Activated T-cell treated with anti-CD3 and anti-CD28 coated beads, Interleukin-2, amount 50 U/mL, for 72 hours (primary cell): ENCODE measurements at places on chromosomes 2 and 18. TPM values are rescaled to one million over a fixed set of nuclear protein-coding genes. Genes with fewer than 3 reads are reported as not detected.

Gene ZSWIM2
- total RNA-seq: not detected

Gene POTEC
- not detected for total RNA-seq

Gene C2orf66
- 0.60 TPM for total RNA-seq

Gene CCDC102B
- 4.3 TPM for total RNA-seq

Gene DRC1
- total RNA-seq: not detected

Gene CNTNAP5
- not detected for total RNA-seq

Gene DPYSL5
- total RNA-seq: not detected

Gene DSC2
- total RNA-seq: not detected

Gene FTCDNL1
- 1.3 TPM for total RNA-seq

Gene FRZB
- total RNA-seq: not detected

Gene PDCD1
- 23.0 TPM for total RNA-seq

Gene SLC4A3
- not detected for total RNA-seq

Gene HRH4
- 0.10 TPM for total RNA-seq

Gene PLCD4
- 0.35 TPM for total RNA-seq

Gene MEP1B
- not detected for total RNA-seq

Gene SCTR
- not detected for total RNA-seq

DNA sequence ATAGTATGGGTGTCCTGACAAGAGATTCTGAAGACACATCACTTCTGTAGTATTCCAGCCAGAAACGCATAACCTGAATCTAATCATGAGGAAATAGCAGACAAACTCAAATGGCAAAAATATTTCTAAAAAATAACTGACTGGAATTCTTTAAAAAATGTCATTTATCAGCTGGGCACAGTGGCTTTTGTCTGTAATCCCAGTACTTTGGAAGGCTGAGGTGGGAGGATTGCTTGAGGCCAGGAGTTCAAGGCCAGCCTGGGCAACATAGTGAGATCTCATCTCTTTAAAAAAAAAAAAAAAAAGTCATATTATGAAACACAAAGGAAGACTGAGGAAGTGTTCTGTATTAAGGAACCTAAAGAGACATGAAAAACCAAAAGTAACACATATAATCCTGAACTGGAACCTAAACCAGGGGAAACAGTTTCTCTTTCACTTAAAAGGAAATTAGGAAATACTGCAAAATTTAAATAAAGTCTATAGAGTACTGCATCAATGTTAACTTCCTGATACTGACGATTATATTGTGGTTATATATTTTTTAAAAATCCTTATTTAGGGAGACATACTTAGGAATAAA, 29.9 kb downstream of the SESTD1 start:
- peaks cover 13% of the 10 kb centered on the region for H3K4me1 ChIP-seq
- no peaks in the 10 kb centered on the region for H3K27me3 ChIP-seq
- no peak overlapping the region for H3K4me3 ChIP-seq
- H3K27ac ChIP-seq: no peak overlapping the region
- H3K36me3 ChIP-seq: no peaks in the 10 kb centered on the region

DNA sequence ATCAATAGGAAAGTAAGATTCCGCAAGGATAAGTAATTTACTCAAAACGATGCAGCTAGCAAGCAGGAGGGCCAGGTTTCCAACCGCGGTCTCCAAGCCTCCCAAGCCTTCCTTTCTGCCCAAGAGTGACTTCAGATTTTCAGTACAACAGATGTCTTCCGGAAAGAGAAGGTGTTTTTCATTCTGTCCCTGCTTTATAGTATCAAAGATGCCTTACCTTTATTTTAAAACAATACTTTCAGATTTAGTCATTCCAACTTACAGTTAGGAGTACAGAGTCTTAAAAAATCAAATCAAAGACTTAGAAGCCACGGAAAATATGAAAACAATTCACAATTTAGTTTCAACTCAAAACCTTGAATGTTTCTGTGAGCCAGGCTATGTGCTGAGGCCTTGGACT, 43.6 kb downstream of the CYB5A start:
- H3K36me3 ChIP-seq: no peaks in the 10 kb centered on the region
- H3K4me1 ChIP-seq: peaks cover 15% of the 10 kb centered on the region
- H3K27ac ChIP-seq: peak overlapping the region; percentile 9
- no peaks in the 10 kb centered on the region for H3K27me3 ChIP-seq
- peak overlapping the region; percentile 35 for H3K4me3 ChIP-seq
- DNase-seq: no peak

DNA sequence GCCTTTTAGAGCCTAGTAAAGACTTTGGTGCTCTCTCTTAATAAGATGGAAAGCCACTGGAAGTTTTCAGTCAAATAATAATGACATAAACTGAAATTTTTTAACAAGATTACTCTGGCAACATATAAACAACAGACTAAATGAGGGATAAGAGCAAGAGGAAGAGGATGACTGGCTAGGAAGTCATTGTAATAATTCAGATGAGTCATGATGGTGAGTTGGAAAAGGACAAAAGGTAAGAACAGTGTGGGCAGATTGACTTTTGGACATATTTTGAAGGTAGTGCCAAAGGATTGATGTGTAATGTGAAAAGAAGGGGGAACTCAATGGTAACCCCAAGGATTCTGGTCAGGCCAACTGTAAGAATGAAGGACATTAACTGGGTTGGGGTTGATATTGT, 310.3 kb downstream of the NOL4 start:
- H3K36me3 ChIP-seq: peaks cover 1% of the 10 kb centered on the region
- H3K4me1 ChIP-seq: no peaks in the 10 kb centered on the region
- no peak overlapping the region for H3K4me3 ChIP-seq
- H3K27ac ChIP-seq: no peak overlapping the region

- H3K27ac ChIP-seq: no peak overlapping the region
- no peaks in the 10 kb centered on the region for H3K4me1 ChIP-seq
- no peaks in the 10 kb centered on the region for H3K36me3 ChIP-seq
These were observed 106.3 kb downstream of the GPR39 start for GRCh38 chr2:132522901-132523300.

DNA sequence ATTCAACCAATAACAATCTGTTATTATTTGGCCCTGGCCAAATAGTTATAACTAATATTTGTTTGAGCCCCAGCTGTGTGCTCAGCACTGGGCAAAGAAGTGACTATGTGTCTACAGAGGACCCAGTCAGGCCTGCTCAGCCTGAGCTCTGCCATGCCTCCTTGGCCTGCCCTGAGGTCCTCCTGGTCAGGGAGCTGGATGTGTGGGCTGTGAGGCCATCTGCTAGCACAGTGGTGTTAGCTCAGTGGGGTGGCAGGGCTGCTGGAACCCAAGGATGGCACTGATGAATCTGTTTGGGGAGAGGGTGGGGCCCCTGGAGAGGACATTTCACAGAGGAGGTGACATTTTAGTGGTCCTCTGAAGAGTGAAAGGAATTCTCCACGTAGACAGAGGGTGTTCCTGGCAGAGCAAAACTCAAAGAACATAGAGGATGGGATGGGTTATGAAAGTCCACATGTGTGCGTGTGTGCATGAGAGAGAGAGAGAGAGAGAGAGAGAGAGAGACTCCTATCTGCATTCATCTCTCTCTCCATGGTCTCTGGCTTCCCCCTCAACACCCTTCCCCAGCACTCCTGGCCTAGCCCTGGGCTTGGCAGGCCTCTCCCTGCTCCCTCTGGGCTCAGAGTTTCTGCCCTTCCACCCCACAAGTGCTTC, 21.2 kb upstream of the ATOH8 start:
- no peak overlapping the region for H3K4me3 ChIP-seq
- peaks cover 9% of the 10 kb centered on the region for H3K27me3 ChIP-seq
- DNase-seq: no peak

DNA sequence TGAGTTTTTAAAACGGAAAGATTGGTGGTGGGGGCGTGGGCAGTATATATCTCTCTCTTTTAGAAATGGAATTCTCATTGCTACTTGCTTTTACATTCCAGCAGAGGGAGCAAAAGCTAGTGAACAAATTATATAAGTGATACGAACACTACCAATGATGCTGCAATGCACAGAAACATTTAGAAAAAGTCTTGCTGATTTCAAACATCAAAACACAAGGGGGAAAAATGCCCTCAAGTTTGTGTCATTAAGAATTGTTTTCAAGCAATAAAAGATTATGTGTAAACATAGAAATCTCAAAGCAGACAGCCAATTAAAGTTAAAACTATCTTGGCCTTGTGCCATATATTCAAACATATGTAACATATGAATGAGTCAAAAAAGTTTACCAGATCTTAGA, 296.3 kb upstream of the KCNJ3 start:
- no peak overlapping the region for H3K27ac ChIP-seq
- no peaks in the 10 kb centered on the region for H3K4me1 ChIP-seq
- no peak for DNase-seq
- no peaks in the 10 kb centered on the region for H3K36me3 ChIP-seq
- H3K4me3 ChIP-seq: no peak overlapping the region
- no peaks in the 10 kb centered on the region for H3K27me3 ChIP-seq

- peaks cover 15% of the 10 kb centered on the region for H3K27me3 ChIP-seq
- H3K4me1 ChIP-seq: peaks cover 31% of the 10 kb centered on the region
- peak overlapping the region; percentile 82 for H3K4me3 ChIP-seq
- peak; percentile 75 for DNase-seq
- H3K27ac ChIP-seq: peak overlapping the region; percentile 46
These were observed 44.3 kb downstream of the SERTAD2 start for GRCh38 chr2:64609227-64609941.

GRCh38 chr2:210617732-210618330, 61.4 kb downstream of the CPS1 start:
- H3K4me1 ChIP-seq: no peaks in the 10 kb centered on the region
- H3K27me3 ChIP-seq: no peaks in the 10 kb centered on the region
- no peak overlapping the region for H3K27ac ChIP-seq

DNA sequence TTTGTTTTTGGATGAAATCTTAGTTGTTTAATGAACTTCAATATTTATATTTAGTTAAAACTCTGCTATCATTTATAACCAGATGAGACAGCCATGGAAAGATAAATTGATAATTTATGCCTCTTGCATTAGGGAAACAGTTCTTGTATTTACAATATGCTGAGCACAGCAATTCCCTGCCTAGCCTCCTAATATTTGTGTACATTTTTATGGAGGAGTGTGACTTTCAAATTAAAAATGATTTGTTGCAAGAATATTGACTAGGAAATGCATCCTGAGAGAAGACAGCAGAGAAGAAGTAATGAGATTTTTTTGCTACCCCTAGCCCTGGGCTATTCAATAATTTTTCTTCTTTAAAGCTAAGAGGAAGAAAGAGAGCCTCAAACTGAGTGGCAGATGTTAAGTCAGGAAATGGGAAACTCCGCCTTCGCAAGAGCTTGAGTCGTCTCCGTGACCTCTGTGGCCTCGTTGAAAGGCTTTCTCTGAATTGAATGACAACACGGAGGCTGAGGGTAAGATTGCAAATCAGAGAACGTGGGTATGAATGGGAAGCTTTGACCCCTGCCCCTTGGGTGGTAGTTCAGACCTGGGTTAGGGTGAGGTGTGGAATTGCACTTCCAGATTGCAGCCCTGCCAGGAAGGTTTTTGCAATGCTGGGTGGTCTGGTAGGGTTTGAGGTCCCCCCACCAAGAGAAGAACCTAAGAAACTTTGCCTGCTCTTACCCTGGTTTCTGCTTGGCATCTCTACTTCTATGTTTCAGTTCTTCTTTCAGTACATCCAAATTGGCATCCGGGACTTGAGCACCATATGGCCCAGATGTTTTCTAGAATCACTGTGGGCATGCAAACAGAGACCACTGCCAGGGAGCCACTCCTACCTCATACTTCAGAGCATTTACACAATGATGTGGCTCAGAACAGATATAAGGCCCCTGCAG, 210.3 kb upstream of the RBMS1 start:
- H3K4me1 ChIP-seq: peaks cover 16% of the 10 kb centered on the region
- no peak overlapping the region for H3K27ac ChIP-seq
- no peaks in the 10 kb centered on the region for H3K36me3 ChIP-seq
- H3K27me3 ChIP-seq: no peaks in the 10 kb centered on the region
- peak overlapping the region; percentile 41 for H3K4me3 ChIP-seq
- DNase-seq: peak; percentile 42

GRCh38 chr2:102137138-102137537, 5.4 kb upstream of the IL1R1 start:
- H3K4me1 ChIP-seq: peaks cover 61% of the 10 kb centered on the region
- H3K27ac ChIP-seq: peak overlapping the region; percentile 64
- H3K36me3 ChIP-seq: peaks cover 31% of the 10 kb centered on the region
- H3K27me3 ChIP-seq: peaks cover 17% of the 10 kb centered on the region
- peak overlapping the region; percentile 56 for H3K4me3 ChIP-seq

GRCh38 chr2:183284606-183285005, 160.4 kb downstream of the NUP35 start:
- DNase-seq: no peak
- no peak overlapping the region for H3K4me3 ChIP-seq
- no peaks in the 10 kb centered on the region for H3K36me3 ChIP-seq
- H3K4me1 ChIP-seq: no peaks in the 10 kb centered on the region
- no peak overlapping the region for H3K27ac ChIP-seq

DNA sequence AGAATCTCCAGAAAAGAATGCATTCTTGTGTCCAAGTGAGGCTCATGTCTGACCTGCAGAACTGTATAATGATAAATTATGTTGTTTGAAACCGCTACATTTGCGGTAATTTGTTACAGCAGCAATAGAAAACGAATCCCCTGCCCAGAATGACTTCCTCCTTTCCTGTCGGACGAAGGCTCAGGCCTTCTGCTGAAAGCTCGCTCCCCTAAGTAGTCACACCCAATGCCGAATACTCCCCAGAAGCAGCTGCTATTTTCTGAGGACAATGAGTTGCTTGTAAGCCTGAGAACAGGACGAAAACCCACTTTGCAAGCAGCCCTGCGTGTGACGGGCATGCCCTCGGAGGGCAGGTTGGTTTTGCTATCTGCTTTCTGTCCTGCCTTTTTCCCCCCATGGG, 27.7 kb upstream of the PTPN4 start:
- no peaks in the 10 kb centered on the region for H3K36me3 ChIP-seq
- H3K27me3 ChIP-seq: peaks cover 5% of the 10 kb centered on the region
- H3K27ac ChIP-seq: no peak overlapping the region
- no peaks in the 10 kb centered on the region for H3K4me1 ChIP-seq

DNA sequence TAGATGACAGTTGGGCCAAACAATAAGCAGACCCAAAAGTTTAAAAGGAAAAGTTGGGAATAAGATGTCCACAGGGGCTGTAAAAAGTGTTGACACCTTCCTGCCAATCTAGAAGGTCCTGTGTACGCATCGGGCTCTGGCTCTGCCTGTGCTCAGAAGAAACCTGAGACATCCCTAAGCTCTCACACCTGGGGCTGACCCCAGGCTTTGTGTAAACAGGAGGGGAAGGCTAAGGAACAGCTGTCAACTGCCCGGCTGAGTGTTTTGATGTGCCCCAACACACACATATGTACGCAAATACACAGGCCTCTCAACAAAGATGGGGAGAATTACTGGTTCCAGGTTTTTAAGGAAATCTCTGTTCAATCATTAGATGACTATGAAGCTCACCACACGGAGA, 59.5 kb downstream of the TMEM131 start:
- H3K4me1 ChIP-seq: peaks cover 56% of the 10 kb centered on the region
- no peaks in the 10 kb centered on the region for H3K27me3 ChIP-seq
- DNase-seq: no peak
- no peak overlapping the region for H3K4me3 ChIP-seq

- H3K4me1 ChIP-seq: peaks cover 77% of the 10 kb centered on the region
- peaks cover 8% of the 10 kb centered on the region for H3K27me3 ChIP-seq
- no peak overlapping the region for H3K27ac ChIP-seq
These were observed 12.4 kb upstream of the SPATA3 start for GRCh38 chr2:230983566-230983965.
